ENCODE measurements at places on chromosomes 1 and 21.

- DNase-seq, result no peak
These were observed 269.5 kb downstream of the GRIK3 start for GRCh38 chr1:36764798-36765197.

DNA sequence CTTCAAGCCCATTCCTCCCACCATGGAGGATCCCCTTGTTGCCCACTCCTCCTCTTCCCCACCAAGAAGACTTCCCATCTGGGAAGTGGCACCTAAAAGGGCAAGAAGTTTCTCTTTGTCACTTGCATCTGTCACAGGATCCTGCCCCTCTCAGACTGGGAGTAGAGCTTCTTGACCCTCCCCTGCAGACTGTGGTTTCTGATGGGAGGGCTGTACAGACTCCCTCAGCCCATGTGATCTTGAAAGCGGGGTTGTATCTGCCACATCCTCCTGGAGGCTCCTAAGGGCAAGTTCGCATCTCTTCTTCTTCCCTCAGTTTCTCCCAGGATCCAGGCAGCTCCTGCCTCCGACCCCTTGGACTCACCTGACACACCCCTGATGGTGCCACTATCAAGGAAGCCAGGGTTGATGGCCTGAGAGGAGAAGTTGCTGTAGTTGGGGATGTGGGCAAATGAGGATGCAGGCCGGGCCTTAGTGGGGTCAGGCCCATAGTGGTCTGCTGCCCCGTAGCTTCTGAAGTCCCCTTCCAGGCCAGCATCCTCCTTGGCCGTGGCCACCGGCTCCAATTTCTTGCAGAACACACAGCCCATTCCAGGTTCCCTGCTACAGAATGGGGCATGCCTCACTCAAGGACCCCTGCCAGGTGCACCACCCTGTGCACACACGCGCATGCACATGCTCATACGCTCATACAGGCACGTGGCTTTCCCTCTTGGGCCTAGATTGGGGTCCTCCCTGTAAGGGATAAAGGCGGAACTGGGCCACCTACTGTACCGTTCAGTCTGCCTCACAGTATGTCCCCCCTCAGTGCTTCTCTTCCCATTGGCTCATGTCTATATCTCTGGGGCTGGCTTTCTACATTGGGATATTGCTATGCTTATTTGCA is 11.4 kb downstream of the FGR start:
- no peak for DNase-seq

DNA sequence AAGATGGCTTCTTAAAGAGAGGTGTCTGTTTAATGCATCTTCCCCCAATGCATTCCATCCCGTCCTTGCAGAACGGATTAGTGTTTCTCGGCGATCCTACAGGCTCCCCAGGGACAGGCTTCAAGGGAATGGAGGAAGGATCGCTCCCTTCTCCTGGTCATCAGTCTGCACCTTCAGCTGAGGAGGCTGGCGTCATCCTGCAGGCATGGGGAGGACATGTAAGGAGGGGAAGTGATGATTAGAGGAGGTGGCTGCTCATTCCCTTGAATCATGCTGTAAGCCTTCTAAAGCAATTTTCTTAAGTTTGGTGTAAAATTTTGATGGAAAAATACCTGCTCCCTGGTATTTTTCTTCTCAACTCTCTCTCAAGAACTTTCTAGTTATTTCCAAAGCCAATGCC is 603.6 kb downstream of the NPHP4 start:
- DNase-seq, result no peak

- DNase-seq, result no peak
These were observed 1596.9 kb downstream of the PLA2G4A start for GRCh38 chr1:188425687-188426086.

- no peak for DNase-seq
These were observed 111.3 kb upstream of the SAMSN1 start for GRCh38 chr21:14657241-14658008.

- DNase-seq, result no peak
These were observed 5.7 kb downstream of the ST6GALNAC5 start for GRCh38 chr1:76872944-76873343.

DNA sequence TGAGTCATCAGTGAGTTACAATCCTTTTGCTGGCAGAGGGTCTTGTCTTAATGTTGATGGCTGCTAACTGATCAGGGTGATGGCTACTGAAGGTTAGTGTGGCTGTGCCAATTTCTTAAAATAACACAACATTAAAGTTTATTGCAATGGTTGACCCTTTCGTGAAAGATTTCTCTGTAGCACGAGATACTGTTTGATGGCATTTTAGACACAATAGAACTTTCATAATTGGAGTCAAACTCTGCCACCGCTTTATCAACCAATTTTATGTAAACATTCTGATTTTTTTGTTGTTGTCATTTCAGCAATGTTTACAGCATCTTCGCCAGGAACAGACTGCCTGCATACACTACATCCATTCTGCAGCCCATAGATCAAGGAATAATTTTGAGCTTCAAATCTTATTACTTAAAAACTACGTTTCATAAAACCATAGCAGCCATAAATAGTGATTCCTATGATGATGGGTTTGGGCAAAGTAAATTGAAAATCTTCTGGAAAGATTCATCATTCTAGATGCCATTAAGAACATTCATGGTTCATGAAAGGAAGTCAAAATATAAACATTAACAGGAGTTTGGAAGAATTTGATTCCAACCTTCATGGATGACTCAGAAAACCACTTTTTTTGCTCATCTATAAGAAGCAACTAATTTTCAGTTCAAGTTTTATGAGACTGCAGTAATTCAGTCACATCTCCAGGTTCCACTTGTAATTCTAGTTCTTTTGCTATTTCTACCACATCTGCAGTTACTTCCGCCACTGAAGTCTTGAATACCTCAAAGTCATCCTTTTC is 85.9 kb downstream of the TYW3 start:
- no peak for DNase-seq

DNA sequence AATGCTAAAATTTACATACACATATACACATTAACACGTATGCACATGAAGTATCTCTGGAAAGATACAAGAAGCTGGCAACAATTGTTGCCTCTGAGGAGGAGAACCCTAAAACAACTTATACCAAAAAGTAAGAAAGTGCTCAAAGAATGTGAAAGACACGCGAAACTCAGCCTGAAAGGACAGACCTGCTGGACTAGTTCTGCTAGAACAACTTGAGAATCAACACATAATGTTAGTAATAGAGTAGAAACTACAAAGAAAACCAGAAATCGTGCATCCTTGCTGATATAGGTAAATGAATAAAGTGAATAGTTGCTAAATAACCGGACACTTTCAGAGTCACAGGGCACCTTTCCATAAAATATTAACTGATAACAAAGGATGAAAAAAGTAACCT is 242.5 kb downstream of the RERE start:
- no peak for DNase-seq

All from COR-L47 (cell line).